Inflammatory macrophage treated with lipopolysaccharide for 1 hour (primary cell): ENCODE measurements at places on chromosomes 16 and 17.

DNA sequence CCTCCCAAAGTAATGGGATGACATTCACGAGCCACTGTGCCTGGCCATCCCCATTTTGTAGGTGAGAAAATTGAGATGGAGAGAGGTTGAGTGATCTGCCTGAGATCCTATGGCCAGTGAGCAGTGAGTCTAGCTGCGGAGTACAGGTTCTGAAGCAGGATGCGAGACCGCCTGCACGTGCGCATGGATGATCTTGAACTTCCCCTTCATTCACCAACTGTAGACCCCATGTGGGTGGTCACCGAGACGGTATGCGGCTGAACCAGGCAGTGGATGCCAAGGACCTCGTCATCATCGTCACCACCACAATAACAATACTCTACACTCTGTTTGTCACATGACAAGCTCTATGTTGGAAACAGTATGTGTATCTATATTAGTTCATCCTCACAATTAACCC lies 6.2 kb upstream of the SPNS3 start:
- DNase-seq: no peak

GRCh38 chr17:45288825-45289224 lies 26.9 kb upstream of the SPATA32 start:
- DNase-seq: no peak

GRCh38 chr17:78819402-78819801 lies 21.2 kb downstream of the USP36 start:
- DNase-seq: no peak

DNA sequence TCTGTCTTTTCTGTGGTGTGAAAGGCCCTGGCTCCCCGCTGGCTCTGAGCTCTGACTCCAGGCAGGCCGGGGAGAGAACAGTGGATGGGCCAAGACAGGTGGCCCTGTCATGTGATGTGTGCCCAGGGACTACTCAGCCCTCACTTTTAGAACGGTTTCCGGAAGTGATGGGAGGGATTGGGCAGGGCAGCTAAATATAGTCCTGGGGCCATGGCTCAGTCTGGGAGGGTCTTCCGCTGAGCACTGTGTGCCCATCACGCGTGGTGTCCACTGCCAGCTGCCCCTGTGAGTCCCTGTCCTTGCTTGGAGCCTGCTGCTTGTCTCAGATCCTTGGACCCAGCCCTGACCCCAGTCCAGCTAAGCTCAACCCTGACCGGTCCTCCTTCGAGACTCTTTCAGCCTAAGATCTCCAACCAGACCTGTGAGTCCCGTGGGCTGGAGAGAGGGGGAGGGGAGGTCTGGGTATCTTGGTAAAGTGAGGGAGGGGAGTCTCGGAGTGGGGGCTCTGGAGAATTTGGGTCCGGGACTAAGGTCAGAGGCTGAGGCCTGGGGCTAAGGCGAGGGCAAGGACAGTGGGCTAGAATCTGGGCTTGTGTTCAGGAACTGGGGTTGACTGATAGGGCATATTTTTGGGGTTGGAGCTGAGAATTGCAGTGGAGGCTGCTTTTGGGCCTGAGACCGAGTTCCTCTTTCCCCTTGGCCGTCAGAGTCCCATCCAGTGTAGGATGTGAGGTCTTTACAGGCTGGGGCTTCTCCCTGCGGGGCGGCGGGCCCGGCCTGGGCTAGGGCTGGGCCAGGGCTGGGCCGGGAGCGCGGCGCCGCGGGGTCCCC lies at the start of gene TRIM72:
Gene TRIM72, plus strand, starts transcription at position 243 of the 831 bp plus-strand sequence. CDS start 620 bp downstream, outside the sequence.
- no peak for DNase-seq

DNA sequence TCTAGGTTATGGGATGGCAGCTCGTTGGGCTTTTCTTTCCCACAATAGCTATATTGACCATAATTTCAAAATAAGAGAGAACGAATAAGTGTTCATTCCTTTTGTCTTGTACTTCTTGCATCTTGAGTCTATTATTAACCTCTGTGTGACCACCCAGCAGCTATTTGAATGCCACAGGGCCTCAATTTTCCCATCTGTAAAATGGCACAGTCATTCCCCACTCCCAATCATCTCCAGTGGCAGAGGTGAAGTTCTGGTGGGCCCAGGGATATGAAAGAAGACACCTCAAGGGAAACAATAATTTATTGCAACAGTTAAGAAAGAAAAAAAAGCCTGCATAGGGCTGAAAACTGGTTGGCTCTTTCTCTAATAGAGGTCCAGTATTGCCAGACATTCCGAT lies 28.6 kb upstream of the NKD1 start:
- DNase-seq: no peak

DNA sequence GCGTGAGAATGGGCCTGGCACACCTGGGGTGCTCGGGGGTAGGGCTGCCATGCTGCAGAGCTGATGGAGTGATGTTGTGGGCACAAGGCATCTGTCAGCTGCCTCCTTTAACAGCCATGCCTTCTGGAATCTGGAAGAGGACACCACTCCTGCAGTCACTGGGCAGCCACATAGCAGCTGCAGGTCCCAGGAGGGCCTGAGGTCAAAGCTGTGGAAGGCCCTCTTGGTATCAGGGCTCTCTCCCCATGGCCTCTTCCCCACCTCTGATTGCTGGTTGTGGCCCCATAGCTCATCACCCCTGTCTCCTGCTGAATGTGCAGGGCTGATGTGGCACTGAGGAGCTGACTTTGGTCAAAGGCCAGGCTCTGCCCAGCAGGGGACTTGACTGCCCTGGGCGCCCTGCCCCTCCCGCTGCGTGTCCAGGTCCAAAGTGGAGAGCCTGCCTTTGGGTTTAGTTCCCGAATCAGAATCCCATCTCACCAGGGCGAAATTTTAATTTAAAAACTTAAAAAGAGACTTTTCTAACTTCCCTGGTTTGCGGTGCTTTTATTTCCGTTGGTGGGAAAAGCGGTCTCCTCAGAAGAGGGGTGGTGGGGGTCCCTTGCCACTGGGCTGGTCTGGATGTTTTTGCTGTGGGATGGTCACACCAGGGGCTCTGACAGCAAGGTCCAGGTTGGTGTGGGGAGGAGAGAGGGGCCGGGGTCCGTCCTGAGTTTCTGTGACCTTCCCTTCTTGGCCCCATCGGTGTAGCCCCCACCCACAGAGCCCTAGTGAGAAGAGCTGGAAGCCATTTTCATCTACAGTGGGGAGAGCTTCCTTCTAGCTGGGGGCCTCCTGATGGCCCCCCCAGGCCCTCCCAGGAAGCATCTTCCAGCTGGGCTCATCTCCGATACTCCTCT lies 5.9 kb downstream of the UBALD2 start:
- no peak for DNase-seq

DNA sequence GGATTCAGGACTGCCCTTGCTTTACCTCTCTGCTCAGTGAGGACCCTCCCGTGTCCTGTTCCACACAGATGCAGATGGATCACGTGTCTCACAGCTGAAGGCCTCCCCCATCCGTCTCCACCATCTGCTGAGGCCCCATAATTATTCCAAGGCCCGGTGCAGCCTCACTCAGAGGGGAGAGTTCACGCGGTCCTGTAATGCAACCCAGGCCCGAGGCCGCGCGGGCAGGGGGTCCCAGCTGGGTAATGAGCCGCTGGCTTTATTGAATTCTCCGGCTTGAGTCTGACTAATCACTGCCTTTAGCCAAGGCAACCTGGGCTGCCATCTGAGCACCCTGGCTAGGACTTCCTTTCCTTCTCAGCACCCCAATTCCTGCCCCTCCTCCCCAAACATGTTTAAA lies 4.4 kb upstream of the WFIKKN2 start:
- no peak for DNase-seq

GRCh38 chr17:12983991-12984884 lies 33.6 kb downstream of the ELAC2 start:
- no peak for DNase-seq

DNA sequence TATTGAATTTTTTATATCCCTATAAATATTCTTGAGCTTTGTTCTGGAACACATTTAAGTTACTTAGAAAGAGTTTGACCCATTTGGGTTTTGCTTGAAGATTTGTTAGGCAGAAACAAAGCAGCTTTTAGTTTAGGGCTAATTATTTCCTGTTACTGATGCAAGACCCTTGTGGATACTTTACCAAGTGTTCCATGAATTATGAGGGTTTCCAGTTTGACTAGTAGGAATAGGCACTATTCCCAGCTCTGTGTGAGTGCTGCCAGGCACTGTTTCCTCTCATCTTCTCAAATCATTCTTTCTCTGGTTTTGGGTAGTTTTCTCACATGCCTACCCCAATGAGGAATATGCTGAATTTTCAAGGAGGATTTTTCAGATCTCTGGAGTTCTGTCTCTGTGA lies 80.0 kb downstream of the SPACA3 start:
- no peak for DNase-seq

- no peak for DNase-seq
Measured at GRCh38 chr16:78591682-78592103, 492.2 kb downstream of the WWOX start.

DNA sequence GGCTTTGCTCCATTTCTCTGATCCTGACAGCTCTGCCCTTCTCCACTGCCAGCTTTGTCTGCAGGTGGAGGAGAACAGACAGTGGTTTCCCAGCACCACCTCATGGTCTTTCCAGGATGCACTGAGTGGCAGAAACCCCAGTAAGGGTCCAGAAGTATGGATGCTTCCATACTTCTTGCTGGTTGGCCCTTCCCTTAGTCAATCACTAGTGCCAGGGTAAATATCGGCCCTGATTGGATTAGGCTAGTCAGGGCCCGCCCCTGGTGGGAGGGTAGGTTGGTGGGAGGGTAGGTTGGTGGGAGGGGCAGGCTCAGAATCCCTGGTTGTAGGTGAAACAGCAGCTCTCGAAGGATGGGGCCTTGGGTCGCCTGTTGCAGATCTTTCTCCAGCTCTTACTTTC lies 10.2 kb downstream of the RNF213 start:
- no peak for DNase-seq

DNA sequence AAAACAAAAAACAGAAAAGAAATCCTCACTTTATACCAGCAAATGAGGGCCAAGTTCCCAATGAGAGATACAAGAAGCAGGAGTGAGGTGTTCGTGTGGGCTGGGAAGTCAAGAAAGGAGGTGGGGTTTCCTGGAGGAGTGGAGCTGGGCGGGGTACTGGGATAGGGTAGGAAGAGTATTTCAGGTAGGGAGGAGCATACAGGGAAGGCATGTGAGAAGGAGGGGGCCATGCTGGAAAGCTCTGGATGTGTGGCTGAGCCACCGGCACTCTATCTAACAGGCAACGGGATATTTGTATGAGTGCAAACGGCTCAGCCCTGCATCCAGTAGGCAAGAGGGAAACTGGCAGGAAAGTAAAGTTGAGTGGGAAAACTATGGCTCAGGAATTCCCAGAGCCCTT lies 4.2 kb downstream of the OR3A2 start:
- DNase-seq: no peak

- no peak for DNase-seq
Measured at GRCh38 chr17:38361694-38362465, 10.2 kb downstream of the SOCS7 start.

GRCh38 chr16:81810894-81811538 lies 31.9 kb downstream of the PLCG2 start:
- DNase-seq: no peak

DNA sequence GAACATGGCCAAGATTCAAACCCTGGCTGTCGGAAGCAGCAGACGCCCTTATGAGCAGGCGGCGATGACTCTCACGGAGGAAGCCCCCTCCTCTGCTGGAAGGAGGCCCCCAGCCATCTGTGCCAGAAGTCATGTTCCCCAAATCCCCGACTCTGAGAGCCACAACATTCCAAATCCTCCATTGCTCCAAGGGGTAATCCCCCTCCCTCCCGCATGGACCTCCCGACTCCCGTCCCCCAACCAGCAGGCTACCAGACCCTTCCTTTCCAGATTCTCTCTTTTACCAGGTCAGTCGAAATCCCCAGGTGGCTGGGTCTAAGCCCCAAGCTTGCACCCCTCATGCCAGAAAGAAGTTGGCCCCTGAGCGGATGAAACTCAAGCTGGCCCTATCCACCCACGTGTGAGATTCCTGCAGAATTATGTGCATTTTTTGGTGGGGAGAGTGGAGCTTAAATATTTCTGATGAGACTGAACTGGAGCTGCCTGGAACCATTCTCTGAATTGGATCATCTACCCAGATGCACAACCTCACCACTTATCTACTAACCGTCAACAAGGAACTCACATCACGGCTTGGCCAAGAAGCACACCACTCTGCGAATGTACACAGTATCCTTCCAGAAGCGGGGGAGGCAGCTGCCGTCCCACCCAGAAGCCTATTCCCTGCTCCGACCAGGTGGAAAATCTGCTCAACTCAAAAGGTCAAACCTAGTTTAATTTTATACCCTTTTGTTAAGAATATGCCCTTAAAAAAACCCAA lies 283.5 kb downstream of the C16orf95 start:
- no peak for DNase-seq

DNA sequence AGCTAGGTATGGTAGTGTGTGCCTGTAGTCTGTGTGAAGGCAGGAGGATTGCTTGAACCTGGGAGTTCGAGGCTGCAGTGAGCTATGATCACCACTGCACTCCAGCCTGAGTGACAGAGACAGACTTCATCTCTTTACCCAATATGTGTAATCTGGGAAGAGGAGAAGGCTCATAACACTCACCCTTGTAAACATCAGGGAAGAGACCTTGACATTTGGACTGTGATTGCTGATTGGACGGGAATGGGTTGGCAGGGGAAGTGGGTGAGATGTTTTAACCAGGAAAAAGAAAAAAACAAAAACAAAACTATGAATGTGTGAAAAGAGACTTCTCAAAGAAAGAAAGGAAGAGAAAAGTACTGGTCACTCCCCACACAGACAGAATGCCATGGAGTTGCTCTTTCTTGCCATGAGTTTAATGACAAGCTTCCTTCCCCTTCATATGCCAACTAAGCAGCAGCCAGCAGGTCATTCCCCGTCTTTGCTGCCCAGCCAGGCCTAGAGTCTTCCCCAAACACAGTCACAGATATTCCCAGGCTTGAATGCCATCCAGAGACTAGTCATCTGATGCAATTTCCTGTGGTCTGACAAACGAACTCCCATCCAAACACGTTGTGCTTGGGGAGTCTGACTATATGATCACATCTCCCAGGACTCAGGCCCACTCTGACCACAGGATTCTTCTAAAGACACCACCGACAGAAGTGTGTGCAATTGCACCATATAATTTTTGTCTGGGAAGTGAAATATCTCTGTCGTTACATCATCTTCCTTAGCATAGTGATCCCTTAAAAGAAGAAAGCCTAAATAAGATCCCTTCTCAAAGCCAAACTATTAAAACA lies 3.6 kb upstream of the XAF1 start:
- peak; percentile 85 for DNase-seq

DNA sequence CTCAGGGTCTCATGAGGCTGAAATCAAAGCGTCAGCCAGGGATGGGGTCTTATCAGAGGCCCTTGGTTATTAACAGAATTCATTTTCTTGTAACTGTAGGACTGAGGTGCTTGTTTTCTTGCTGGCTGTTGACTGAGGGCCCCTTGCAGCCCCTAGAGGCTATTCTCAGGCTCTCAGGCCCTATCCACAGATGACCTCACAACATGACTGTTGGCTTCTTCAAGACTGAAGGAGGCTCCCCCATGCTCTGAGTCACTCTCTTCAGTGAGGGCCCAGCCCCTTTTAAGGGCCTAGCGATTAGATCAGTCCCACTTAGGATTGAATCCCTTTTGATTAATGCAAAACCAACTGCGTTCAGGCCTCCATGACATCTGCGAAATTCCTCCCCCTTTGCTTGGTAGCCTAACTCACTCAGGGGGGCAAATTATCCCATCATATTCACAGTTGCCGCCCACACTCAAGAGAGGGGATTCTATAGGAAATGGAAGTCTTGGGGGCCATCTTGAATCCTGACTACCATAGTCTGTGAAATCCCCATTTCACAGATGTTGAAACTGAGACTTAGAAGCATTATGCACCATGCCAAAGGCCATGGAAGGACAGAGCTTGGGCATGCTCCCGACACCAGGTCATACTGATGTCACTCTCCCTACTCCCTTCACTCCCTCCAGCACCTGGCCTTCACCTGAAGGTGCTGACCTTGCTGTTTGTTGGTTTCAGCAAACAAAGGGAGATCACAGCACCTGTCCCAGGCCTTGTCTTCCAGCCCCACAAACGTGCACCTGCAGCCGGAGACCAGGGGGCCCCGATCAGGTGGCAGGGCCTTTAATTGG lies 592.3 kb downstream of the MAF start:
- DNase-seq: peak; percentile 70
